Left colon (tissue), 2 donors: ENCODE measurements at places on chromosomes 4 and X. TPM values are rescaled to one million over a fixed set of nuclear protein-coding genes. Genes with fewer than 3 reads are reported as not detected.

DNA sequence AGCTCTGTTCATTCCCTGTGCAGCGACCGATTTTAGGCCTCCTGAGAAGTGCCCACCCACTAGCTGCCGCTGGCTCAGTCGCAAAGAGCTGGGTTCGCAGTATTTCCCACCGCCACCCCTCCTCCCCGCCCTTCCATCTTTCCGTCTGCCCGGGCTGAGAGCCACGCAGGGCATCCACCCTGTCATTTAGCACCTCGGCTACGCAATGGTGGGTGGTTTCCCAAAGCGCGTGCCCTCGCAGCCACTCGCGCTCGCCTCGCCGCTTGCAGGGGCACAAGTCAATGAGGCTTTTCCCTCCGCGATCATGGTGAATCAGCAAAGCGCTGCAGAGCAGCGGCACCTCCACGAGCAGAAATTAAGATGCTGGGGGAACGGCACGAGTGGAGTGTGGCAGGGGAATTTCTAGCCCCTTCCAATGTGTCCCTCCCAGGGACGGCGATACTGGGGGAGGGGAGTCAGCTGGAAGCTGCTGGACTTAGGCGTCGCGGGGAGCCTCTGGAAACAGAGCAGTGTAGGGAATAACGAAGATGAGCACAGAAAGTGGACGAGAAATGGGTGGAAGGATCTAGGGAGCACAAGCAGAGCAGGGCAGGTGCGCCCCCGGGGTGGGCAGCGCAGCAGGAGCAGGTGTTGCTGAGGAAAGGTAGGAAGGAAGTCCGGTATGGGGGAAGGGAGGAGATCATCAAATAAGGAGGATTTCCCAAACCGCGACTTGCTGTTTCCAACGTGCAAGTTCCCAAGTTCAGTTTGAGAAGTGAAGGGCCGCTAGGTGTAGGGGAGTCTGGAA, 2.4 kb upstream of the PTCHD1 start:
- DNase-seq, result no peak

The RAB33A gene
- total RNA-seq, result 0.34 TPM

The CNKSR2 gene
- 0.15 TPM for total RNA-seq

DNA sequence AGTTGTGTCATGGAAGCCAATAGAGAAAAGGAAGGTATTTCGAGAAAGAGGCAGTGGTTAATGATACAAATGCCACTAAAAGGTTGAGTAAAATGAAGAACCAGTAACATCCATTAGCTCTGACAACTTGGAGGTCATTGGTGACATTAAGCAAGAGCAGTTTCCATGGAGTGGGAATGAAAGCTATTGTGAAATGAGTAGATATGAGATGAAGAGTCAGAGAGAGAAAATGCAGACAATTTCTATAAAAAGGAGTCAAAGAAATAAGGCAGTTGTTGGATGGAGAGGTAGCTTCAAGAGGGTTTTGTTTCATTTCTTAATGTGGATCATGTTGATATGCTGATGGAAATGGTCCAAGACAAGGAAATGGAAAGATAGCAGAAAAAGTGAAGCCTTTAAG, 9.6 kb upstream of the AMTN start:
- no peak for DNase-seq

DNA sequence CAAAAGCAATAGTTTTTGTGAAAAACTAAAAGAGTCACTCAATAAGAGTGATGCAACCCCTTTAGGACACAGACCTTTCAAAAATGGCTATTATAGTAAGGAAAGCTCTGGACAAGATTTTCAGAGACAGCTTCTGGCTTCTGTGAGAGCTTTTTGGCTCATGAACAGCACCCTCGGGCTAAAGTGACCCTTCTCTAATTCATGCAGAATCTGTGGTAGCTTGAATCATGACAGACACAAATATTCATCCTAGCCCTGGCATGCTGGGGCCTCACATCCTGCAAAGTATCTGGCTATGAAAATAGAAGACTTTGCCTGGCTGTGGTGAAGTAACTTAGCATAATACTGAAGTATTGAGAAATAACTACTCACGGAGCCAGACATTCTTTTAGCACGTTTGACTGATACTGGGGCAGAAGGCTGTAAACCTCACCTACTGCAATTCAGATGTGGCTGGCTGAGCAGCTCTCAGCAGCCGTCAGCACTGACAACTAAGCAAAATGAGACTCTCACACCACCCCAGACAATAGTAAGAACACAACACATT, 327.3 kb downstream of the MAPK10 start:
- no peak for DNase-seq

DNA sequence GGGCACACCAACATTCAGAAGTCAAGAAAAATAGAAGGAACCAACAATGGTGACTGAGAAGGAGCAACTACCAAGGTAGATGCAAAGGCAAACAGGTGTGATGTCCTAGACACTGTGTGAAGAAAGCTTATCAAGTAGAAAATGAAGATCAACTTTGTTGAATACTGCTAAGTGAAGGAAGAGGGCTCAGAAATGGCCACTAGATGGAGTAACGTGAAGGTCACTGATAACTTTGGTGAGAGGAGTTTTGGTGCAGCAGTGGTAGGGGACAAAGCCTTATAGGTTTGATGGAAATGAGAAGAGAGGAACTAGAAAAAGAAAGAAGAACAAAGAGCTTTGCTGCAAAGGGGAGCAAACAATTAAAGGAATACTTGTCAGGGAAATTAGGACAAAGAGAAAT, 23.5 kb downstream of the OTC start:
- DNase-seq, result no peak

The LRCH2 gene
- total RNA-seq, result 2.2 TPM

GRCh38 chr4:140071806-140072205, 82.2 kb downstream of the MAML3 start:
- no peak for DNase-seq

DNA sequence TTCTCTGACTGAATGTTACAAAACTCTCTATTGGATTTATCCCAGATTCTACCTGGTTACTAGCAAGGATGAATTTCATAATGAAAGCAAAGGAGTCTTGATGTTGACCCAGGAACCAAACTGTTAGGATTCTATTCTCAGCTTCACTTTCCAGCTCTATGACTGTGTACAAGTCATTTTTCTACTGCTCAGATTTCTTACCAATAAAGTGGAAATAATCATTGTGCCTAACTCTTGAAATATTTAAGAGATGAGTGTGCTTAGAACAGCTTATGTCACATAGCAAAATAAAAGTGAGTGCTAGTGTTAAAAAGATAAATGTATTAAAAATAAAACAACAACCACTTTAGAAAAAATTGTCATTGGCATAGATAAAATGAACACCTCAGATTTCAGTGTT, 45.6 kb downstream of the EPHA5 start:
- no peak for DNase-seq

The GABRB1 gene
- total RNA-seq, result 0.37 TPM

The JCHAIN gene
- 909 TPM for total RNA-seq

GRCh38 chr4:172515266-172515879, 653.2 kb upstream of the GALNT7 start:
- DNase-seq, result no peak

- DNase-seq, result peak; percentile 87
Observed at GRCh38 chr4:52019936-52020657, at the start of gene LRRC66. TSS of gene LRRC66 (minus strand) at chr4:52020363. CDS start at chr4:52017613, 2,750 bp downstream.

DNA sequence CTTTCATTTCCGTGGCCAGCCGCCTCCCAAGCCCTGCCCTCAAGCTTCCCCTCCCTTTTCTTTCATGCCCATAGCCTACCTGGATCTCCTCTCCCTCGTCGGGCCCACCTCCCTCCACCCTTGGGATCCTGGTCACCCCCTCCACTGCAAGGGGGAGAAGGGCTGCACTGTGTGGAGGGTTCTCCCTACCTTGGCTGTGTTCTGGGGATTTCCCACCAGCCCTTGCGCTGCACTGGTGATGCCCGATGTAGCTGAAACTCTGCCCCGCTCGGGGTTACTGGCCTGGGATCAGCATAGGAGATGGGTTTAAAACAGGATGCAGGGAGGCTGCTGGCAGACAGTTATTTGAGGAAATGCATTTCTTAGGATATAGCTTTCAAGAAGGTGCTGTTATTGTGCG, 128.9 kb downstream of the TBL1X start:
- no peak for DNase-seq

GRCh38 chr4:187908079-187908561, 87.5 kb upstream of the ZFP42 start:
- no peak for DNase-seq

GRCh38 chr4:142353149-142353738, 492.9 kb downstream of the INPP4B start:
- DNase-seq, result no peak

DNA sequence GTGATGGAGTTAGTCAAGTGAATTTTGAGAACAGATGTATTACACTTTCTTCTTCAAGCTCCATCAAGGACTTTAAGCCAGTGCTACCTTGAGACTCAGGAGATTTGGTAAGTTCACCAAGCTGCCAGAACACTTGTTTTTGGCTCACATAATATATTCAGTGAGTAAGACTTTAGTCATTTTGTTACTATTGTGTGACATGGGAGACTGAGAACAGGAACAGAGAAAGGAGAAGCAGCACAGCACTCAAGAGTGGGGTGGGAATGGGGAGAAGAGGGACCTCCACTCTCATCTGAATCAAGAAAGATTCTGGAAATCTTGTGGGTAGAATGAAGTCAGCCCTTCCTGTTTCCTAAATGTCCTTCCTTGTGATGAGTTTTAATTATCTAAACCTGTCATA, 87.3 kb upstream of the TET2 start:
- no peak for DNase-seq

DNA sequence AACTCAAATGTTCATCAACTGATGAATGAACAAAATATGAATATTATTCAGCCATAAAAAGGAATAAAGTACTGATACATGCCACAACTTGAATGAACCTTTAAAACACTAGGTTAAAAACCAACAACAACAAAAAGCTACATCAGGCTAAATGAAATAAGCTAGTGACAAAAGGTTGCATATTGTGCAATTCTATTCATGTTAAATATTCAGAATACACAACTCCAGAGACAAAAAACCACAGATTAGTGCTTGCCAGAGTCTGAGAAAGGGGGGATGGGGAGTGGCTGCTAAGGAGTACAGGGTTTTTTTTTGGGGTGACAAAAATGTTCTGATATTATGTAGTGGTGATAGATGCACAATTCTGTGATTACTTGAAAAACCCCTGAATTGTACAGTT, 58.5 kb downstream of the HAUS3 start:
- DNase-seq, result no peak

GRCh38 chr4:87430038-87430437, 7.7 kb downstream of the NUDT9 start:
- DNase-seq, result no peak

GRCh38 chr4:113618205-113618604, 143.3 kb downstream of the CAMK2D start:
- no peak for DNase-seq

- no peak for DNase-seq
Observed at GRCh38 chr4:78482281-78482680, 69.3 kb upstream of the ANXA3 start.

The MTTP gene
- total RNA-seq, result not detected

The SPIN2A gene
- 0.81 TPM for total RNA-seq

- no peak for DNase-seq
Observed at GRCh38 chr4:129369361-129370010, 273.5 kb downstream of the C4orf33 start.

DNA sequence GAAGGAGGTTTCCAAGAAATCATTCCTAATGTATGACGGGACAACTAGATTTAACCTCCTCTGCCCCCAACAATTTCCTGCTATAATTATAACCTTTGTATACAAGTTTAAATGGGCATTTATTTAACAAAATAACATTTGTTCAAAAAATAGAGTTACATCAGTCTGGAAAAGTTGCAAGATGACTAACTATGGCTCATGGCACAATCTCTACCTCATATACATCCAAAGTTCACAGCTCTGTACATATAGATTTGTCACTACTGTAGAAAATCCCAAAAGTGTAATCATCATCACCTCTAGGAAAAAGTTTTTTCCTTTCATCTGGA, 3.8 kb upstream of the RPS6KA3 start:
- DNase-seq, result no peak

The UGT2B10 gene
- 0.58 TPM for total RNA-seq

DNA sequence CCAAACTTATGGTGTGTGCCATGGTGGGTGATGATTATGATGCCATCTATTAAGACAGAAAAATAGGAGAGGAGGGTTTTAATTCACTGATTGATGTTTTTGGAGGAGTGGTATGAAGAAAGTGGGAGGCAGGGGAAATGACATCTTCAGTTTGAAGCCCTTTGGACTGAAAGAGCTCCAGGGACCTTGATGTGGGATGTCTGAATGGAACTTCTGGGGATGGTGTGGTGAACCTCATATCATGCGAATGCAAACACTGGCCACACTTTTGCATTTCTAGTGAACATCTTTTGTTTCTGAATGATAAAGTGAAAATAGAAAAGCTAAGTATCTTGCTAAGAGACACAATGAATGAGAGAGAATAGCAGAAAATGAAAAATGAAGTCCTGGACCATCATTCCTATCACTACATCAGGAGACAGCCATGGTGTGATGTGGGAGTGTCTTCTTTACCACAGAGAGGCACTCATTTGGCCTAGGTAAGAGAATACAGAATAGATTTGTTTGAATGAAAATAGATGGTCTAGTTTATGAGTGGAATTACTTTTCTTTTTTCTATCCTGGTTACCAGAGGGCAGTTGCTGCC, 123.5 kb downstream of the ZNF827 start:
- DNase-seq, result no peak

- DNase-seq, result no peak
Observed at GRCh38 chrX:25337841-25338240, 322.1 kb upstream of the ARX start.

DNA sequence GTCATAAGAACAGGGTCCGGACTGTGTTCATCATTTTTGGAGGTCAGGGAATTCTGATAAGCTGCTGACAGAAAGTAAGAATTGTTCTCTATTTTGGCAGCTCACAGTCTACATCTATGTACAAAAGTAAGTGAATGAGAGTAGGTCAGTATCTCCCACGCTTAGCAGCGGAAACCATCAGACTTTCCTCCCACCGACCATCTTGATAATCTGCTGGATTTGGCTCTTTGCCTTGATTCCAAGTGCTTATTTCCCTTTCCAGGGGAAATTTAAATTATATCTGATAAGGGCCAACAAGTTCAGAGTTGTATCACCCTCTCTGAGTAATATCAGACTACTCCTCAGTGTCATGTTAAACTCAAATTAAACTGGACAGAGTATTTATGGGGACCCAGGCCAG, 118.0 kb downstream of the CAMK2D start:
- no peak for DNase-seq

- DNase-seq, result no peak
Observed at GRCh38 chr4:59973492-59973891, 1226.6 kb upstream of the ADGRL3 start.

- no peak for DNase-seq
Observed at GRCh38 chr4:2930135-2930757, 33.0 kb downstream of the NOP14 start.

The ZNF182 gene
- total RNA-seq, result 3.4 TPM

The PDCL2 gene
- total RNA-seq, result not detected

The CXCL6 gene
- total RNA-seq, result not detected

The SRPX gene
- total RNA-seq, result 26.0 TPM

DNA sequence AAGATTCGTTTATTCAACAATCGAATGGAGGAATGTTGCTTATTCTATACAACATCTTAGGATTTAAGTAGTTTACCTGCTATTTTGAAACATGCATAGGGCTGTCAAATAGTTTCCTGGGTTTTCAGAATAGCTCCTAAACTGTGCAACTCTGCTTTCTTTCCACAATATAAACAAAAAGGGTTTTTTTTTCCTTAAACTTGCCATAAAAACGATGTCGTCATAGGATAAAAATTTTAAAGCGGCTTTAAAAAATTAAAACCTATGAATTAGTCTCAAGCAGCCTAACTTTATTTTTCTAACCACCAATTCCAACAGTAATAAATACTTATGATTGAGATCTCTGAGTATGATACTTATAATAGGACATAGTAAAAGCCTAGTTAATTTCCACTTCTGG, 21.6 kb upstream of the STIM2 start:
- no peak for DNase-seq

- DNase-seq, result no peak
Observed at GRCh38 chr4:23333556-23333945, 556.3 kb downstream of the PPARGC1A start.

GRCh38 chrX:111467896-111468295, 43.5 kb upstream of the SERTM2 start:
- peak; percentile 6 for DNase-seq
